Panc1 (cell line): ENCODE measurements at places on chromosomes 1 and 21.
A peak's percentile ranks its signal among the peaks of the same experiment; 100 is the strongest.

- no peak for DNase-seq
Observed at GRCh38 chr1:198153103-198153502, 3.7 kb upstream of the NEK7 start.

DNA sequence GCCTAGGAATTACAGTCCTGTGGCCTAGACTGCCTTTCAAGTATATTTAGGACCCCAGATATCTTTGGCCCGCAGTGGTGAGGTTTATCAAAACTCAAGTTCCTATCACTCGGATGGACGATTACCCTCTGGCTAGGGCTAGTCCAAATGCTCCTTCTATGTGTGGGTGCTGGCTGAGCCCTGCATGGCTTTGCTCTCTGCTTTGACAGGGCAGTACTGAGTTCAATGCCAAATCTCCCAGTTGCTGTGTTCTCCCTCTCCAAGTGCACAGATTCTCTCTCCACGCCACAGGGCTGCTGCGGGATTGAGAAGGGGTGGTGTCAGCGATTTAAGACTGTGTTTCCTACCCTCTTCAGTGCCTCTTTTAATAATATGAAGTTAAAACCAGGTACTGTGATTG lies 97.0 kb downstream of the LHX4 start:
- no peak for DNase-seq

DNA sequence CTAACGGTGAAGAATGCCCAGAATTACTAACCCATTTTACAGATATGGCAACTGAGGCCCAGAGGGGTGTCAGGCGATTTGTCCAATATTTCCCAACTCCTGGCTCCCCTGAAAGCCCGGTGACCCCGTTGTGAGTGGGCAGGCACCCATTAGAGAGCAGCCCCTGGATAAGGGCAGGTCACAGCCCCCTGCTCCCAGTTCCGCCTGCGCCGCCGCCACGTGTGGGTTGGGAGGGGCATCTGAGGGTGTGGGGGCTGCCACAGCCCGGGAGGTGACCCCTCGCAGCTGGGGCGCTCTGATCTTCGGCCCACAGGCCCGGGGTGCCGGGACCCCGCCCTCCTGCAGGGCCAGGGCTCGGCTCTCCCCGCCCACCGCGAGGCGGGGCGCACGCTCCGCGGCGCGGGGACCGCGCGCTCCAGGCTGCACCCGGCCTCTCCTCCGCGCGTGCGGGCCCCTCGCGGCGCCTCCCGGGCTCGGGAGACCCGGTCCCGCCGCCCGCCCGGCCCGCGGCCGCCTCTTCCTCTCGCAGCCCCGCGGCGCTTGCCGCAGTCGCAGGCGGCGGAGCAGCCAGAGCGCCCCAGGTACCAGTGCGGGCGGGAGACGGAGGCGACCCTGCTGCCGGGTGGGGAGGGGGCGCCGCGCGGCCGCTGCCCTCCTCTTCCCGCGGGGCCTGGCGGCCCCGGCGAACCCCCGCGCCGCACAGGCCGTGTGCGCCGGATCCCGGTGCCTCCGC lies at the start of gene HTR6:
Gene HTR6 (plus strand): TSS at position 423 of the 733 bp plus-strand sequence. CDS start 879 bp downstream, outside the sequence.
- no peak for DNase-seq

- no peak for DNase-seq
Observed at GRCh38 chr1:88946861-88947260, 45.6 kb downstream of the KYAT3 start.

DNA sequence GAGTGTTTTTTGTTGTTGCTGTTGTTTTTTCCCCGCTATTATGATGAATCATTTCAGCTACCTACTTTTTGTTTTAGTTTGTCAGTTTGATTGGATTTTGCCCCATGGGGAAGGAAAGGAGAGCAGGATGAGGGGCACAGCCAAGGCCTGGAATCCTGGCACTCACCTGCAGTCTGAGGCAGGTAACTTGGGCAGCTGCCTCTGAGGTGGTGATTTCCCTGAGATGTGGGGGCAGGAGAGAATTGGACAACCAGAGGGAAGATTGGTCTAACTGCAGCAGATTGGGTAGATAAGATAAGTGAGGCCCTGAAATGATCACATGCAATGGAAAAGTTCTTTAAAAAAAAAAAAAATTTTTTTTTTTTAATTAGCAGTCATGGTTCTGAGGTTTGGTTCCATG lies 1.5 kb upstream of the LAX1 start:
- DNase-seq, result no peak

- no peak for DNase-seq
Observed at GRCh38 chr1:35885961-35886558, 3.1 kb downstream of the AGO1 start.

DNA sequence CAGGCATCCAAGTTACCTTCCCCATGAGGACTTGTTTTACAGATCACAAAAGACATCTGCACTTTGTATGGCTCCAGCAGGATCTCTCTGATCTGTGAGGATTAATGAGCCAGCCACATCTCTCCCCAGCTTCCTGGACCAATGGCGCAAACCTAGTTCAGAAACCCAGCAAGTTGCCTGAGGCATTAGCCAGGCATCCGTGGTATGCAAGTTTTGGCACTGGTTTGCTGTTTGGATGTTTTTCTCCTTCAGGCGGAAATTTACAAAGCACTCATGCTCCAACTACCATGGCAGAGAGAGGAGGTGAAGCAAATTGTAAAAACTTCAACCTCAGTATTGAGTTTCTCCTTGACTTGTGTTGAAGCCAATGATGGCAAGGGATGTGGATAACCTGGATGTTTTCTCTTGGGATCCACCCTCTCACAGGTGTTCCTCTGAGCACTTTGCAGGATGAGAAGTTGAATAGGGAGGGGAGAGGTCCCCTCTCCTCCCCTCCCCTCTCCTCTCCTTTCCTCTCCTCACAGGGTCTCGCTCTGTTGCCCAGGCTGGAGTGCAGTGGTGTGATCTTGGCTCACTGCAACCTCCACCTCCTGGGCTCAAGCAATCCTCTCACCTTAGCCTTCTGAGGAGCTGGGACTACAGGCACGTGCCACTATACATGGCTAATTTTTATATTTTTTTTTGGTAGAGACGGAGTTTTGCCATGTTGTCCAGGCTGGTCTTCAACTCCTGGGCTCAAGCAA lies 25.6 kb upstream of the ENO1 start:
- DNase-seq, result peak; percentile 73

- no peak for DNase-seq
Observed at GRCh38 chr1:55775007-55775406, 559.8 kb upstream of the USP24 start.

GRCh38 chr1:204449678-204450280 lies 38.2 kb upstream of the PPP1R15B start:
- DNase-seq, result no peak

DNA sequence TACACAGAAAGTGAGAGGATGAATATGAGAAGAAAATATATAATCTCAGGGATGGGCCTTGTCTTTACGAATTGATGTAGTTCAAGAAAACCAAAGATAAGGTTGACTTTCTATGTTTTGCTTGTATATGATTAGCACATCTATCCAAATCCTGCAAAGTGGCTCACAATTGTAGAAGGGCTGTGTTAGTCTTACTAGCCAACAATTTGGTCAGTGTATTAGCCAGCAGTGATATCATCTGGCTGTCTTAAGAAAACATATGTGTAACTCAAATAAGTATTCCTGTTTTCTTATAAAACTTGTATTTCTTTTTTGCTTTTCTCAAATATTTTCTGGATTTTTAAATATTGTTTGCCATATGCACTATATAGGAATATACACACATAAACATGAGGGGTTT lies 5.5 kb downstream of the SDCCAG8 start:
- no peak for DNase-seq

DNA sequence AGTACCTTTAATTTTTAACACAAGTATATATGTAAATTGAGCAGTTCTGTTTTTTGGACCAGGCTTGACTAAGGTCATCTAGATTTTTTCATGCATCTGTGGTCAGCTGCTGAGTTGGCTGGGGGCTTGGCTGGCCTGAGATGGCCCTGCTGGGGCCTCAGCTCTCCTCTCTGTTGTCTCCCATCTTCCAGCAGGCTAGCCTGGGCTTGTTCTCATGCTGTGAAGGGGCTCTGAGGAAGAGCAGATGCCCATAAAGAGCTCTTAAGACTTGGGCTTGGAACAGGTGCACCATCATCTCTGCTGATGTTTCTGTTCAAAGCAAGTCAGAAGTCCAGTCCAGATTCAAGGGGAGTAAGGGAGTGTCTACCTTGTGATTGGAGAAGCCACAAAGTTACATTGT lies 51.2 kb upstream of the TNR start:
- DNase-seq, result no peak

DNA sequence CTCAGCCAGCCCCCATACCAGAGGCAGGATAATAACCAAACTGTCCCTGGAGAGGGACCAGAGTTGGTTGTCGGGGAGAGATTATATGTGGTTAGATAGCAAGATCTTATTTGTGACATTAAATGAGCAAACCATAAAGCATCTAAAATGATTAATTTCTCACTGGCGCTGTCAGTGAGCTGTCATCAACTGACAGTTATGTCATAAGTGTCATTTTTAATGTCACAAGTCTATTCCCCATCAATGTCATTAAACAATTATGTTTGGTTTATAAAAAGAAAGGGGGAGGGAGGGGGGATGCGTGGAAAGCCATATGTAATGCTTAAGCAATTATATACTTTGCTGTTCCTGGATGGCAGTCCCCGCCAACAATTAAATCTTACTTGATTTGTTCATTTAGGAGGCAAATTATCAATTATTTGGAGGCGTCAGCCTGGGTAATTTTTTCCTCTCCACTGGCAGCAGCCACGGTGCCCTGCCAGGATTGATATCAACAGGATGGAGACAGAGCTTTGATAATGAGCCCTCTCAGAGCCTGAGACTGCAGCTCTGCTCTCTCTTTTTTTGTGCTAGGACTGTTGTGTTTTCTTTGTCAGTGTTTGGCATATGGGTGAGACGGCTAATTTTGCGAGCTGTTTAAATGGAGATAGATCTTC lies 333.6 kb upstream of the CAMK1G start:
- no peak for DNase-seq

GRCh38 chr1:217393896-217394295 lies 237.0 kb downstream of the GPATCH2 start:
- DNase-seq, result no peak

GRCh38 chr1:209704584-209704983 lies at the start of gene HSD11B1:
Gene HSD11B1 (plus strand): TSS chr1:209704846. CDS start chr1:209704943, 97 bp downstream.
- no peak for DNase-seq

- DNase-seq, result no peak
Observed at GRCh38 chr21:42262831-42263231, 43.9 kb downstream of the ABCG1 start.

DNA sequence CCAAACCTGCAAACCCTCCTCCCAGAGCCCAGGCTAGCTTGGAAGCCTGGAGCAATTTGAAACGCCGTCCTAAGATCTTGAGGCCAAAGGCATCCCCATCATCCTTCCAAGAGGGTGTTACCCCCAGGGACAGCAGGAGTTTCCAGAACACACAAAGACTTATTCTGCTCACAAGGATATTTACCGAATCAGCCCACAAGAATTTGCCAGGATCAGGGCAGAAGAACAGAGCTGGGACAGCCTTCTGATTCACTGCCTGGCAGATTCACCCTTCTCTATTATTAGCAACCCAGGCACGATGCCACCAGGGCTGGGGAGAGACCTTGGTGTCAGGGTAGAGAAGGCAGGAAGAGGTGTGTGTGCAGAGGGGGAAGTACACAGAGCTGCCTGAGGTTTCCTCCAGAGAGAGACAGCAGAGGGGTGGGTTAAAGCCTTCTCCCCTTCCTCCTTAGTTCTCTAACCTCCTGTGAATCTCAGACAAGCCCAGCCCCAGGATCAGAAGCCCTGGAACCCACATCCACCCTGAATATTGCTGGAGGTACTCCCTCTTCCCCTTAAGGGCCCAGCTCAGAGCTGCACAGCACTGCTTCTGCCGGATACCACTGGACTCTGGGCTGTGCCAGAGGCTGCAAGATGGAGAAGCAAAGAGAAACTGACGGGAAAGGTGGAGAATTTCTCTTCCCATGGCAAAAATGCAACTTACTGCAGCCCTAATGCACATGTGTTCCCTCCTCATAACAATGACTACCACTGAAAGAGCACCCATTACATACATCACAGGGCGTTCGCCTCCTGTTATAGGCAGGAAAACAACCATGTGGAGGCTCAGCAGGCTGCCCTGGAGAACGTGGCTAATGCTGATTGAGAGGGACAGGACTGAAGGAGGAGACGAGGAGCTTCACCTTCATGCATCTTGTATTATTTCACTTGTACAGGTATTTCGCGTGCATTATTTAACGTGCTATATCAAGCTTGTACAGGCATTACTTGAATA lies 61.8 kb downstream of the ITPKB start:
- DNase-seq, result peak; percentile 27

DNA sequence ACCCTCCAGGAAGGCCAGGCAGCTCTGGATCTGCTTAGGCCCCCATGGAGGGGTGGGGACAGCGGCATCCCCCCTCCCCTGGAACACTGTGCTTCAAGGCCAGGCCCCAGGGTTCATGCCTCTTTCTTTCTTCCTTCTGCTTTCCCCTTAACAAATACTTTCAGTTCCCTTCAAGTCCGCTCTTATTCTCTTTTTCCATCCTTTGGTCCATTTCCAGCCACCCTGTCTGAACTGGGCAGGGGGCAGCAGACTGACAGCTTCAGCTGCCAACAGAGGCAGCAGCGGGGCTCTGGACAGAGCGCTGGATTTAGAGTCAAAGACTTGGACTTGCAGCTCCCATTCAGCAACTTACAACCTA lies 1.1 kb upstream of the CD244 start:
- no peak for DNase-seq

- no peak for DNase-seq
Observed at GRCh38 chr1:116033322-116033721, 57.0 kb downstream of the SLC22A15 start.

DNA sequence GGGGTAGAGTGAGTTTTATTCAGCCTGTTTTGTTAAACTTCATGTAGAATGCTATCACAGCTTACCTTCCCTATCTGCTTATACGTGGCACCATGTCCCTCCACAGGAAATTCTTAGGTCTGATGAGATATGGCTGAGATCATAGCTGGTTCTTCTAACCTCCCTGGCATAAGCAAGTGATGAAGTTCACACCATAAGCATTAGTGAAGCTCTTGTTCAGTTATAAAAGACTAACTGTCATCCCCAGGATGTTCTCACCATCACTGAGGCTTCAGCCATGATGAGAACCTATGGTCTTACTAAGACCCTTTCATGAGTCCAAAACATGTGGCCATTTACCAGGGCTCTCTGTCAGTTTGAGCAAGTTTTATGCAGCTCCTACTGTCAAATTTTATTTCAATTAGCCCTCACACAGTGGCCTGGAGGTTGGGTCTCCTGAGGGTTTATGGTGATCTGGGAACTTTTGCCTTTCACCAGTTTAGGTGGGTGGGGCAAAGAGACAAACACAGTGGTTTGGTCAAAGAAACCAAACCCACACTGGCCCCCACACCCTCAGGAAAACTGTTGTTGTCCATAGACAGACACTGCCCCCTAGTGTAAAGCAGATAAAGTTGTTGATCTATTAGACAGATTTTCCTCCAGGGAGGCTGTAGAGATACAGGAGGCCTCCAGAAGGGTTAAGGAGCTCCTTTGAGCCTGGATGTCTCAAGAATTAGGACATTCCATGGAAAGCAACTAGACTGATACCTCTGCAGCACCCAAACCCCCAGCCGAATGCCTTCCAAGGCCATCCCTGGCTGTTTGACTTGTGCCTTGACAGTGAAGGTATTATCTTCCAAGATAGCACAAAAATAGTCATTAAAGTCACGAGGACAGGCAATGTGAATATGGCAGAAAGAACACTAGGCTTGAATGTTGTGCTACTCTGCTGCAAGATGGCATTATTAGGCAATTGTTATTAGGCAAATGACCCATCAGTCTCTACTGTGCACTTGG lies 5.0 kb downstream of the SLC22A15 start:
- DNase-seq, result peak; percentile 28
